GM23338 (cell line): ENCODE measurements at places on chromosomes 13 and 19.

DNA sequence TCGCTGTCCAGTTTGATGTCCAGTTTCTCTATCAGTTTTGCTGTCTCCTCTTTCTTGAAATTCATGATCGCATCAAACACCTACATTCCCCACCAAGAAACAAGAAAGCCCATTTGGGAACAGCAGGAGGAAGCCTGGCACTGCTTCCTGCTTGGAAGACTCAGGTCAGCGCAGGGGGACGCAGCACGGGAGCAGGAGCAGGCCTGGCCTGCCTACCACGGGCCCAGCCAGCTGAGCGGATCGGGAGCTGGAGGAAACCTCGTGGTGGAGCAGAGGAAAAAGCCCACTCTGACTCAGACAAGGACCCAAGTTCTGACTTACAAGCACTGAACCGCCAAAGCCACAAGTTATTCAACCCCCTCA lies 3.9 kb downstream of the EEF2 start:
- DNase-seq, result no peak

DNA sequence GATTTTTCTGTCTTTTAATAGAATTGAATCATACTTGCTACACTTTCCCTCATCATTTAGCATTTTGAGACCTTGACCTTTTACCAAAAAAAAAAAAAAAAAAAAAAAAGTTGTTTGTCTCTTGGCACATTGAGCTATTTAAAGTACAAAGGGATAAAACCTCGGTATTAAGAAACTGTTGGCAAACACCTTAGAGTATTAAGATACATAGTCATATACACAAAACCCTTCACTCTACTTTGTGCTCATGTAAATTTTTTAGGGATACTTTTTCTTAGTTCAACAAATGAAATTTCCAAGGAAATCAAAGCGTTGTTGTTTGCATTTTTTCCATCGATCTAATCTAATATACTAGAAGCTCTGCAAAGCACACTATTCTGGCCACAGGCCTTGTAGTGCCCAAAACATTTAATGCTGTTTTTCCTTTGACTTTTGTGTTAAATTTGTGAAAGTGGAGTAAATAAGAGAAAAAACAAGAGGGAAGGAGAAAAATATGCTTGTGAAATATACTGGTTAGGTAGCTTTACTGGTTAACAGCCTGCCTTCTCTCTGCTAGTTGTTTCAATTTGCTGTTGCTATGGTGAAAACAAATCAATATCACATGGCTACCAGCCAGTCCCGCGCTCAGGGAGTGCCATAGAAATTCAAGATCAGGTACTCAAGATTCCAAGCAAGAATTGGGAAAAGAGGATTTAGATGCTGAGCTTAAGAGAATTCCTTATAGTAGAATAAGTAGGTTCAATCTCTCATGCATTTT lies 2.6 kb downstream of the MBNL2 start:
- peak; percentile 69 for DNase-seq

GRCh38 chr13:89490661-89491060 lies 1819.5 kb downstream of the SLITRK5 start:
- DNase-seq, result no peak

GRCh38 chr13:102687520-102687919 lies 7.3 kb downstream of the METTL21C start:
- DNase-seq, result no peak

DNA sequence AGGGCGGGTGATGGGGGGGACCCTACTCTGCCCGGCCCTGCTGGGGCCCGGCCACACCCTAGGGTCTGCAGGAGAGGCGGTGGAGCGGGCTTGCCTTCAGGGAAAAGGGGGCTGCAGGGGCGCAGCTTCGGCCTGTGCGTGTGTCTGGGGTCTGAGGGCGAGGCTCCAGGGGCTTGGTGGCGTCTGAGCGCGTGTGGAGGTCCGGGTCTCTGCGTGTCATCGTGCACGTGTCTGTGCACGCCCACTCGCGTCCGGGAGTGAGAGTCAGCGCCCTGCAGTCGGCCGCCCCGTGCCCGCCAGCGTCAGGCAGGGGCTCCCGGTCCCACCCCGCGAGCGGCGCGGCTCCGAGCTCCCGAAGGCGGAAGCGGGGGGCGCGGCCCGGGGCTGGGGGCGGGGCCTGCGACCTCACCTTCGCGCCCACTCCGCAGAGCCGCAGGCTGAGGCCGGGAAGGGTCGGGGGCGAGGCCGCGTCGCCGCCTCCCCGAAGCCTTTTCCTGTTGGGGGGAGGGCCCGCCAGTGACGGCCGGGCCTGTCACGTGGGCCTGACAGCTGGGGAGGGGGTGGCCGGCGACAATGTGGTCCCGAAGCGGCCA lies at the start of gene ARHGAP45:
ARHGAP45 (plus strand) TSS at position 420 of the 593 bp plus-strand sequence. CDS start 239 bp downstream, outside the sequence.
- DNase-seq, result peak; percentile 68

DNA sequence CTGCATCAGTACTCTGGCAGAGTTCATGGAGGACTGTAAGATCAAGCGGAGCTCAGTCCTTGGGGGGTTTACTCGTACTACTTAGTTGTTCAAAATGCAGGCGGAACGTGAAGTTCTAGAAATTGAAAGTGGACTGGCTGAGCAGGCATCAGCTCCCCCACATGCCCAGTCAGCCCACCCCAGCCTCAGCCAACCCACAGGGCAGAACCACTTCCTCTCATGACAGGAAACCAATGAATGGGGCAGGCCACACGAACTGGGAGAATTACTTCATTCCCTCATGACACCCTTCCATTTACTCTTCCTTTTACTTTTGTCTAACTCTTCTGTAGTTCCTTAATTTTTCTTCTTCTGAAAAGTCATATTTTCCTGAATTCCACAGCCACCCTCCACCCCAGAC lies 71.9 kb downstream of the FLT1 start:
- no peak for DNase-seq

DNA sequence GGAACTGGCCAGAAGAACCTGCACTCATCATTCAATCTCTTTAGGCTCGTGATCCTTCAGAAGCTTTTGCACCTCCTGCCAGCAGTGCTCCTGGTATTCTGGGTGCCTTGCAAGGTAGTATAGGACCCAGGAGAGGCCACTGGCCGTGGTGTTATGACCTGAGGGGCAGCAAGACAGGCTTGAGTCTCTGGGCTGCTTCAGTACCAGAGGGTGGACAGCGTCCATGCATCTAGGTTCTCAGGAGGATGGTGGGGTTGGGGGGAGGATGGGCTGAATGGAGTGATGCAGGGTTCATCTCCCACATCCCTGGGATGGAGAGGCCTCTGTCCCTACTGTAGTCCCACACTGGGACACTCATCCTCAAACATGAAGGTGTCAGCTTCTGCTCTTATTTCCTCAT lies 41.1 kb downstream of the OR10H4 start:
- no peak for DNase-seq

DNA sequence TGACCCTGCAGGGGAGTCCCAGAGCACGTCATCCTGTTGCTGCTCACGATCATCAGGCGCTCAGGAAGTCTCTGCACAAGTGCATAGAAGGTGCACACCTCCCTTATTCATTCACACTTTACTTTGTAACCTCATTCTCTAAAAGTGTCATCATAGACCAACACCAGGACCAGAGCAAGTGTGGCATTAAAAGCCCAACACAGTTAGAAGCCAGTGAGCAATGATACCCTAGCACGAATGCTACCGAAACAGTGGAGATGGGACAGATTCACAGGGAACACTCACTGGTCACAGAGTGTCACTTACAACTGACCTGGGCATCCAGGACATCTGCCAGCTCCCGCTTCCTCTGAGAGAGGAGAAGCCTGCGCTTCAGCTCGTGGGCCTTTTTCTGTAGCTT lies 17.0 kb downstream of the HAUS8 start:
- no peak for DNase-seq

GRCh38 chr13:41458761-41459431 lies 1.5 kb downstream of the RGCC start:
- DNase-seq, result peak; percentile 70
